ENCODE measurements at places on chromosomes 3 and 15. TPM values are rescaled to one million over a fixed set of nuclear protein-coding genes. Genes with fewer than 3 reads are reported as not detected.

KBTBD12 gene
- under 0.01 TPM for total RNA-seq

ZBTB47 gene
- total RNA-seq, result 20.6 TPM

SERPINI1 gene
- 2.7 TPM for total RNA-seq

CCRL2 gene
- not detected for total RNA-seq

GPX1 gene
- 358 TPM for total RNA-seq

CACNA2D2 gene
- not detected for total RNA-seq

PLEKHO2 gene
- 11.4 TPM for total RNA-seq

GADL1 gene
- total RNA-seq, result not detected

TIMP4 gene
- 1.4 TPM for total RNA-seq

ADIPOQ gene
- not detected for total RNA-seq

MYL3 gene
- not detected for total RNA-seq

TADA3 gene
- total RNA-seq, result 46.8 TPM

ANKUB1 gene
- total RNA-seq, result 4.1 TPM

TF gene
- total RNA-seq, result 0.21 TPM

ITIH3 gene
- total RNA-seq, result not detected

LXN gene
- 1.4 TPM for total RNA-seq

HCLS1 gene
- total RNA-seq, result 3.8 TPM

EPHA3 gene
- 0.14 TPM for total RNA-seq

DUOX1 gene
- 26.7 TPM for total RNA-seq

PP2D1 gene
- total RNA-seq, result not detected

HRG gene
- total RNA-seq, result not detected

MCF2L2 gene
- total RNA-seq, result 0.68 TPM

MYRIP gene
- total RNA-seq, result not detected

GP5 gene
- total RNA-seq, result under 0.01 TPM

P2RY12 gene
- total RNA-seq, result not detected

FANCD2OS gene
- not detected for total RNA-seq

CAPN3 gene
- 4.6 TPM for total RNA-seq

GXYLT2 gene
- total RNA-seq, result 11.2 TPM

CSTA gene
- total RNA-seq, result 450 TPM

TFG gene
- 104 TPM for total RNA-seq

C3orf85 gene
- total RNA-seq, result not detected

TRPM1 gene
- total RNA-seq, result 0.68 TPM

SUSD5 gene
- not detected for total RNA-seq

CYP8B1 gene
- not detected for total RNA-seq

SLC12A1 gene
- not detected for total RNA-seq

CKMT1A gene
- total RNA-seq, result 21.5 TPM

SPTSSB gene
- 0.64 TPM for total RNA-seq

GOLGA6D gene
- under 0.01 TPM for total RNA-seq
